ENCODE measurements at places on chromosomes 12 and 14.

GRCh38 chr14:59325906-59326305, 137.4 kb downstream of the DAAM1 start:
- DNase-seq = no peak

DNA sequence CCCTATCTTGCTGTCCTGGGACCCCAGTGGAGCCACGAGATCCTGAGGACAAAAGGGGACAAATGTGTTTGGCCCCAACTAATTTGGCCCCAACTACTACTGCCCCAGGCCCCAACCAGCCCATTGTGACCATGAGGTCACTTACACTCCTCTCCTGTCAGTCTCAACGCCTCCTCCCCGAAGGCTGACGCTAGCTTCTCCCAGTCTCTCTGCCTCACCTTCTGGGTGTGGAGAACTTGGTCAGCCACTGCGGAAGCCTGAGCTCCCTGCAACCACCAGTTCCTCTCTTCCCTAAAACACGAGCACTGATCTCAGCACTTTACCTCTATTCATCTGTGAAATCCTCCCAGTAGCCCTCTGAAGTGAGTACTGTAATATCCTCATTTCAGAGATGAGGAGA, 13.3 kb downstream of the FAM181A start:
- no peak for DNase-seq

DNA sequence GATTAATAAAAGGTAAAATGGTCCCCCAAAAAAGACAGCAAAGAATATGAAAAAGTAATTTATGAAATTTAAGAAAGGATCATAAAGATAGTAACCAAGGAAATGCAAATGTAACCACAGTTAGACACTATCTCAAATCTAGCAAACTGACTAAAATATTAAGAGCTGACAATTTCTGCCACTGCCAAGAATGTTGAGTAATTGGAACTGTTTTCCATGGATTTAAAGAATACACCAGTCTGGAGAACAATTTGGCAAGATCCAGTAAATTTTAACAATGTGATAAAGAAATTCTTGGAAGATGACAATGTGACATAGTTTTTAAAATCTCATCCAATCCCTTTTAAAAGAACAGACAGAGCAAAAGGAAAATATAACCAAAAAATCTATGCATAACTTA, 798.0 kb upstream of the MGAT4C start:
- DNase-seq = no peak

DNA sequence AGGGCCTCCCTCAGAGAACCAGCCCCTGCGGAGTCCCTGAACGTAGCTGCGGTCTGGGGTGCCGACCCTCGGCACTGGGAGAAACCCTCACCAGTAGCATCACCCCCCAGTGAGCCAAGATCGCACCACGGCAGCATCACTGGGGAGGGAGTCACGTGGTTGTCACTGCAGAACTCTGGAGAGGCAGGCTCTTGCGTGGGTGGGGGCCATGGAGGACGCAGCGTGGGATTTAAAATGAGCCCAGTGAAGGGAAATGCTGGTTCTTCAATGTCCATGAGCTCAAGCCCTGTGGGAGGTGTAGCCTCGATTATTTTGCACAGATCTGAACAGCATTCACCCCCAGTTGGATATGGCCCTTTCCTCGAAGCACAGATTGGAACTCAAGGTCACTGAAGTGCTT, 3.9 kb upstream of the GALNT9 start:
- no peak for DNase-seq

DNA sequence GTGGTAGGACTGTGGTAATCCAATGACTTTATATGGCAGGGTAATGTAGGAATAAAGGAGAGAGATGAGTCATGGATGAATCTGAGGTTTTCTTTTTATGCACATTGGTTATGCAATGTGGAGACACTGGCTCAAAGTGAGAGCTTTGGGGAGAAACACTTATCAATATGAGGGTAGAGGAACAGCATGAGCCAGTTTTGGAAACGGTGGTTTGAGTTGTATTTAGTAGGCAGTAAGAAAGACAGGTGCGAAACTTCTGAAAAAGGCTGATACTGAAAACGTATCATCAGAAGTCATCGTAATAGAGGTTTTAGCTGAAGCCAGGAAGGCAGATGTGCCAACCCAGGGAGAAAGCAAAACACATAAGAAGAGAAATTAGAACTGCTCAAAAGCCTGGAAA, 854.8 kb upstream of the SEL1L start:
- DNase-seq = no peak

GRCh38 chr14:21055432-21056117, 2.0 kb upstream of the RNASE8 start:
- DNase-seq = no peak

DNA sequence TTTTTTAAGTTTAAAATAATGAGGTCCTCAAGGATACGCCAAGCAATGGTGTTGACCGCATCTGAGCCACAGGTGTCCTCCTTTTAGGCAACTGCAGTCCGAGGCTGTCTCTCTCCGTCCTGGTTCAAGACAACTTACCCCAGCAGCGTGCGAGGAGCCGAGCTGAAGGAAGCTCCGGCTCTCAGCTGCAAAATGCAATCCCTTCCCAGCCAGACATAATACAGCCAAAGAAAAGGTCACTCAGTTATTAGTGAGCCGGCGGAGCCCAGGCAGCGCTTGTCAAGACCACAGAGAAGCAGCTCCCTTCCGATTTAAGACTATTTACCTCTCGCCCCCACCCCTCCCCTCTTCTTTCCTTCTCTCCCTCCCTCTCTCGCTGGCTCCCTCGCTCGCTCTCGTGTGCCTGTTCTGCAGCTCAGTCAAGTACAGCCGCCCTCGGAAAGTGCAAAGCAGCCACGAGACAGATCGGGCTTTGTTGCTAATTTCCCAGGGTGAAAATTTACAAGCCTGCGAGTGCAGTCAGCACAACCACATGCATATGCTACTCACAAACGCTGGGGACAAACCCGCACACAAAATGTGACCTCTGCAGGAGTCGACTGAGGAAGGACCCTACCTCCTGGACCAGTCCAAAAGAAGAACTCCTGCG, 363 bp upstream of the LMO3 start:
- DNase-seq = peak; percentile 4

- no peak for DNase-seq
Measured at GRCh38 chr14:55780156-55780946, 200.3 kb downstream of the KTN1 start.

- DNase-seq = no peak
Measured at GRCh38 chr12:20096430-20096829, 271.9 kb upstream of the PDE3A start.

GRCh38 chr12:87127272-87127671, 871.1 kb upstream of the MGAT4C start:
- no peak for DNase-seq

DNA sequence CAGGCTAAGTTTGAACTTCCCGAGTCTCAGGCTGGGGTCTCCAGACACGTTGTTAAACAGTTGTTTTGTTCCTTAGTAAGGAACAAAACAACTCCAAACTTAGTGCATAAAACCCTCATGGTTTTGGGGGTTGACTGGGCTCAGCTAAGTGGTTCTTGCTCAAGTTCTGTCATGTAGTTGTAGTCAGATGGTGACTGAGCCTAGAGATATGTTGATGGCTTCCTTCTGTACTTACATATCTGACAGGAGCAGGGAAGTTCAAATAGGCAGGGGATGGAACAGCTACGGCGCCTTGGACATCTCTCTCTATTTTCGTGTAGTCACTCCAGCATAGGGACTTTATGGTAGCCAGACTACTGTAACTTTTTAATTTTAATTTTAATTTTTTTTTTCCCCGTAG, 45.7 kb downstream of the SPATS2 start:
- no peak for DNase-seq

GRCh38 chr14:39276005-39276404, 42.3 kb downstream of the MIA2 start:
- no peak for DNase-seq

- DNase-seq = no peak
Measured at GRCh38 chr14:61332658-61333029, 11.3 kb downstream of the PRKCH start.

DNA sequence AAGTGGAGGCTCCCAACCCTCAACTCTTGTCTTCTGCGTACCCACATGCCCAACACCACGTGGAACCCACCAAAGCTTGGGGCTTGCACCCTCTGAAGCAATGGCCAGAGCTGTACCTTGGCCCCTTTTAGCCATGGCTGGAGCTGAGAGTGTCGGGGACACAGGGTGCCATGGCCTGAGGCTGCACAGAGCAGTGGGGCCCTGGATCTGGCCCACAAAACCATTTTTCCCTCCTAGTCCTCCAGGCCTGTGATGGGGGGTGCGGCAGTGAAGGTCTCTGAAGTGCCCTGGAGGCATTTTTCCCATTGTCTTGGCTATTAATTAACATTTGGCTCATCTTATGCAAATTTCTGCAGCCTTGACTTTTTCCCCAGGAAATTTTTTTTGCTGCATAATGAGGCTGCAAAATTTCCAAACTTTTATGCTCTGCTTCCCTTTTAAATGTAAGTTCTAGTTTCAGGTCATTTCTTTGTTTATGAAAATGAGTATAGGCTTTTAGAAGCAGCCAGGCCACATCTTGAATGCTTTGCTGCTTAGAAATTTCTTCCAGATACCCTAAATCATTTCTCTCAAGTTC, 18.7 kb upstream of the ASPG start:
- no peak for DNase-seq

DNA sequence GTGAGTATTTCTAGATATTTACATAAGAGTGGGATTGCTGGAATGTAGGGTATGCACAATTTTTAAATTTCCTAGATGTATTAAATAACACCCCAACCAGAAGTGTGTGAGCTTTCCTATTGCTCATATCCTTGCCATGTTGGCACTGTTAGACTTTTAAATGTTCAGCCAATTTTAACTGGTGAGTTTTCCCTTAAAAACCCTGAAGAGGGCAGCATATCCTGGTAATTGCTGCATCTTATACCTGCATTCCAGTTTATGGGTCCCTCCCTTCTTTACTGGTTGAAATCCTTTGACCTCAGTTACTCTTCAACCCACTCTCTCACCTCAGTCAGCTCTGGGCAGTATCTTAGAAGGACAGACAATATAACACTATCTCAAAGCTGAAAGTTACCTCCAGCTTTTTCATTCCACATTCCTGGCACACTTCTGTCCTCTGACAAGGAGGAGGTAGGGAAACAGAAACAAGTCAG, 270.6 kb downstream of the PAWR start:
- DNase-seq = no peak

DNA sequence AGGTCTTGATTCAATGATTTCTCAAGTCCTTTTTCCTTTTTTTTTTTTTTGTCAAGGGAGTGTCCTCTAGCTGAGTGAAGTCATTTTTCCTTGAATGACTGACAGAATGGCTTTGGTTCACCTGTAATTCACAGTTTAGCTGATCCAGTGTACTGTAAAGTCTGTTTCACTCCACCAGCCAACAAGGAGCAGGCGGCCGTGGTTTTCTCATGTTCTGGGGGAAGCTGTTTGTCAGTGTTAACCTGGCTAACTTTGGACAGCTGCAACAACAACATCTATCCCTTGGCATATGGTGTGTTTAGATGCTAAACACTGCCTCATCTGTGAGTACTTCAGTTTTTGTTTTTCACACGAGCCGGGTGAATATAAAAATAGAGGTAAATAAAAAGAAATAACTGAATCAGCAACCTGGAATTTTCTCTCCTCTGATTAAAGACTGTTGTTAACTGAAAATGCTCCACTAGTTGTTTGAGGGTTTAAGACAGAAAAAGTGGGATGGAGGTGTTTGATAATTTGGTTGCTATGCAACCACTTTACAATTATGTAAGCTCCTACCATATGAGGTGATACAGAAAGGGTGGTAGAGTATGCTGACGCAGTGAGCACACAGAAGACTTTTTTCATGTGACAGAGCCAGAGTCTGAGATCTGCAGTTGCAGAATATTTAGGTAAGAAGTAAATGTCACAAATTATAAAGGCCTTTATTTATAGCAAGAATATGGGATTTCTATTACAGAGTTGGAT, 50.3 kb upstream of the SLC2A13 start:
- DNase-seq = no peak

- DNase-seq = no peak
Measured at GRCh38 chr14:76331328-76332011, 44.5 kb upstream of the ESRRB start.

DNA sequence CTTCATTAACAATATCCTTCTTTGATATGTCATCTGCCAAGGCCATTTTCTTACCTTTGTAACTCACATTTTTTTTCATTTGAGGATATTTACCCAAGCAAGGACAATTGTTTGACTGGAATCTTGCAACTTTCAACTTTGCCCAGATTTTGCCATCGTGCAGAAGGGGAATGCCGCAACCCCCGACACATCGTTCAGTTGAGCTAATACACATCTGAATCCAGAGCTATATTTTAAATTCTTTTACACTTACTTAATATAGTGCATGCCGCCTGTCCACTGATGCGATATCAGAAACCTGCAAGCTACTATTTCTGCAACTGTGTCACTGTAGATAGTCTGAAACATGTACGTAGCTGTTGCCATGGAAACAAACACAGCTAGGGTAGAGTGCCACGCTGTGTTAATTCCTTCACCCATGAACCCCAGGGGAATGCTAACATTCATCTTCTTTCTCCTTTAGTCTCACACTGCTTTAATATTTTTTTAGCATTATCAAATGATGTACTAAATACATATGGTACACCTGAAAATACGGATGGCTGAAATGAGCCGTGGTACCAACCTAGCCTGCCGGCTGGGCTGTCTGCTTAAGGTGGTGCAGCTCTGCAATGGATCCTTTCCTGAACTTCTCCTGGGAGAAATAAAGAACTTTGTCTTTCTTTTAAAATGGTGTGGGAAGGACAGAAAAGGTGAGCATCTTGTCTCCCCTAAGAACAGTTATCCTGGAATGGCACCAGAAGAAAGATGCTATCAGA, 77.0 kb upstream of the FOXN3 start:
- peak; percentile 33 for DNase-seq

DNA sequence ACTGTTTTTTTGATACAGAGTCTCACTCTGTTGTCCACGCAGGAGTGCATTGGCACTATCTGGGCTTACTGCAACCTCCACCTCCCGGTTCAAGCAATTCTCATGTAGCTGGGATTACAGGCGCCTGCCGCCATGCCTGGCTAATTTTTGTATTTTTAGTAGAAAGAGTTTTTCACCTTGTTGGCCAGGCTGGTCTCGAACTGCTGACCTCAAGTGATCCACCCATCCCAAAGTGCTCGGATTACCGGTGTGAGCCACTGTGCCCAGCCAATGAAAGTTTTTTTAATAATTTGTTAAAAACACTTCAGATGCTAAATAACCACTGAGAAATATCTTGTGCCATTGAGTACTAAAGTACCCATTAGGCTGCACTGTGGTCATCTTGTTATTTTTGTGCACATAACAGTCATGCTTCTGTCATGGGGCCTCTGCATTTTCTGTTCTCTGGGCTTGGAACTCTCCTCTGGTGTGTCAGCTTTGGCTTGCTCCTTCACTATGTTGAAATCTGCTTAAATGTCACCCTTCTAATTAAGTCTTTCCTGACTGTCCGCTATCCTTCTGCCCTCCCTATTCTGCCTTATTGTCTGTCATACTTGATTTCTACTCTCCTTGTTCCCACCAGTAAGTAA, 105.1 kb downstream of the KTN1 start:
- no peak for DNase-seq

DNA sequence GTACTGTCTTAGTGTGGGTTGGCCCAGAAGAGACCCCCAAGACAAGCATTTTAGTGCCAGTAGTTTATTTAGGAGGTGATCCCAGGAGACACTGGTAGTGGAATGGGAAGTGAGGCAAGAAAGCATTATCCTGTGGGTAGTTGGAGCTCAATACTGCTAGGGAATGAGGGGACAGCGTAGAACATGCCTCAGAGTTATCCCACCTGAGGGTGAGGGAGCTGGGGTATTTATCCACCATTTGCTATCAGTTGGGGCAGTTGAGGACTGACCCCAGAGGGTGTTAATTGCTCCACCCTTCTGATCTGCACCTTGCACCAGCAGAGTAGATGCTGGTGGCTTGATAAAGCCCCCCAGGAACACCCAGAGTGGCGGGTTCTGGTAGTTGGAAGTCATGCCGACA, 37.9 kb downstream of the RHOF start:
- DNase-seq = no peak

GRCh38 chr14:24741871-24742270, 107.9 kb upstream of the GZMB start:
- no peak for DNase-seq
